ENCODE measurements at places on chromosomes 3 and 15.

- no peak for DNase-seq
Observed at GRCh38 chr3:146783446-146783845, 178.3 kb upstream of the PLSCR5 start.

DNA sequence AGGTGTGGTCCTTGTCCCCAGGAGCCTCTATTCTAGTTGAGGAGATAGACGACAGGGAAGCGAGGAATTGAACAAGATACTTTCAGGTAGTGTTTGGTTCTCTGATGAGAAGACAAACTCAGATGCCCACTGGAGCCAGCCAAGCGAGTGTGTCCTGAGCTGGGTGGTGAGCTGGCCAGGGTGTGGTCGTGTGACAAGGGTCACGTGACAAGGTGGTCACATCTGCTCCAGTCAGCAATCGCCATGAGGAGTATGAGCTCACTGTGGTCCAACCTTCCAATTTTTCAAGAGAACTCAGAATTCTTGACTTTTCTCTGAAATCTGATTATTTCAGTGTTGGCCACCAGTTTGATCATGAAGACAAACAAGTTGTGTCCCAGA lies 39.5 kb downstream of the SLC6A6 start:
- DNase-seq, result no peak

- DNase-seq, result peak; percentile 65
Observed at GRCh38 chr3:45992821-45993221, 2.8 kb downstream of the FYCO1 start.

DNA sequence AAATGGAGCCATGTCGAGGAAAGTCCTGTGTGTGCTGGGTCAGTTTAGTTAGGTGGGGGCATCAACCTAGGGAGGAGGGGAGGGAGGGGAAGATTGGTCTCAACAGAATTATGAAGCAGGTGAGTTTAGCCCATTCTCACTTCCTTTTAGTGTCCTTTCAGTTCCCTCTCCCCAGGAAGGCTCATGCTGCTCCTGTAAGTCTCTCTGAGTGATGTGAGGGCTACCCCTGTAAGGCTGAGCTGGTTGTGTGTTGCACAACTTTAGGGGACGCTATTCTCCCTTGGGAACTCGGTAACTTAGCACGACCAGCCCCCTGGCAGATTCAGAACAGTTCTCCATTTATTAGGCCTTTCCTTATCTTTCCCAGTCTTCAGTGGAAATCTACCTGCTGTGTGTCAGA lies 21.2 kb downstream of the IL5RA start:
- DNase-seq, result no peak

- no peak for DNase-seq
Observed at GRCh38 chr15:51067510-51067909, 27.2 kb downstream of the TNFAIP8L3 start.

GRCh38 chr15:69443032-69443611 lies 9.5 kb upstream of the RPLP1 start:
- DNase-seq, result no peak

GRCh38 chr3:167740961-167741587 lies 5.6 kb downstream of the SERPINI1 start:
- peak; percentile 39 for DNase-seq

GRCh38 chr15:53987480-53987879 lies 9.2 kb downstream of the UNC13C start:
- no peak for DNase-seq

DNA sequence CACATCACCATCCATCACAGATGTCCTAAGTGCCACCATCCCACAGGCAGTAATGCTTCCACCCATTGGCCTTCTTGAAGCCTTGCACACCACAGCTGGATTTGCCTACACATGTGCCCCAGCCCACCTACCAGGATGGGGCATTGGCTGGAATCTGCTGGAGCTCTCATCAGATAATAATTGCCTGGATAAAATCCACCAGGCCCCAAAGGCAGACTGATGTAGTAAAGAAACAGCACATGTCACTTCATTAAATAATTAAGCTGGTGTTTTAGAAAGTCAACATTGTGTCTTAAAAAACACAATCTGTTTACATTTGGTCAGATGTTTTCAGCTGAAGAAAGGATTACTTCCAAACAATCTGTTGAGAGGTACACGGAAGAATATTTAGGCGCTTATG lies 229.5 kb downstream of the ATP8B4 start:
- DNase-seq, result no peak

- DNase-seq, result no peak
Observed at GRCh38 chr3:194253270-194253669, 97.9 kb downstream of the CPN2 start.

DNA sequence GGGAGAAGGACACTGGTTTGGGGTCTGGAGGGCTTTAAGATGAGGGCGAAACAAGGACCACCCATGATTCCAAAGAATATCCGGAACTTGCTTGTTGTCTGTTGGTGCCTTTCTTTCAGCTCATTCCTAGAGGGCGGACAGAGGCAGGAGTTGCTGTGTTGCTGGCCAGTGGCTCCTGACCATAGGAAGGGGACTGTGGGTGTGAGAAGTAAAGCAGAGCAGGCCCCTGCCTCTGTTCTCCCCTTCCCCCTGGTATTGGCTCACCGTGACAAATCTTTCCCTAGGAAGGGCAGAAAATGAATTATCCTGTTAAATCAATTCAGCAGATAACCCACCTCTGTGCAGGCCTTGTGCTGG lies 89.1 kb downstream of the LIPC start:
- DNase-seq, result no peak

DNA sequence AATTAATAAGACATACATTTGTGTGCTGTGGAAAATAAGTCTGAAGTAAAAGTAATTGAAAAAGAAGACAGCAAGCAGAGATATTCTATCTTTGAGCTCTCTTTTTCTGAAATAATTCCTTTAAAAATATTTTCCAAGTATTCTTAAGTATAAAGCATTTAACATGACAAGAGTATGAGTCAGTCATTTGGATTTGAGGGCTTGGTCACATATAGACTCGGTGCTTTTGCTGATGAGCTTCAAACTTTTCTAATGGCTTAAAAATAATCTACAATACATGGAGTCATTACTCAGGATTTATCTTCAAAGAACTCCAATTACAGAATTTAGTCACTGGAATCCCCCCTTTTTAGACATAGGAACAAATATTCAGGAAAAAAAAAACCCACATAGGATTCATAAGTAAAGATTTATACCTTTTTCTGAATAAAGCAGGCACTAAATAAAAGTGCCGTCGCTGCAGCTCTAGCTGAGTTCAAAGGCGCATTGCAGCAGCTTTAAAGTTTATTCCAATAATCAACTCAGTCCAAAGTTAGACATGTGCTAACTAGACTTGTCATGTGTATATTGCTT lies 147.5 kb downstream of the CTNNB1 start:
- no peak for DNase-seq

- DNase-seq, result peak; percentile 44
Observed at GRCh38 chr3:15327941-15328340, 4.4 kb downstream of the SH3BP5 start.

DNA sequence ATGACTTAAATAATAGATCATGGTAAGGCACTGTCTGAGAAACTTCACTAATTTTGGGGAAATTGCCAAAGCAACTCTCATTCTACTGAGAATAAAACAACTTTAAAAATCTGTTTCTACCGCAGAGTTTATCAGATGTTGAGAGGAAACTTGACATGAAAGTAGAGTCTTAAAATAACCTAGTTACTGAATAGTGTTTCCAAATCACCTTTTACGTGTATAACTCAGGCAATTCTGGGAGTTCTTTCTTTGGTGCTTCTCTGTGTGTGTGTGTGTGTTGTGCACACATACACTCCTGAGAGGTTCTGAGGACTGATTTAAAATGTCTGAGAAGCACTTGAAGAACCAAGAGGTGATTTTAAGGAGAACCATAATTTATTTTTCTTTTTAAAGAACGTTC lies 236.6 kb downstream of the SV2B start:
- no peak for DNase-seq

DNA sequence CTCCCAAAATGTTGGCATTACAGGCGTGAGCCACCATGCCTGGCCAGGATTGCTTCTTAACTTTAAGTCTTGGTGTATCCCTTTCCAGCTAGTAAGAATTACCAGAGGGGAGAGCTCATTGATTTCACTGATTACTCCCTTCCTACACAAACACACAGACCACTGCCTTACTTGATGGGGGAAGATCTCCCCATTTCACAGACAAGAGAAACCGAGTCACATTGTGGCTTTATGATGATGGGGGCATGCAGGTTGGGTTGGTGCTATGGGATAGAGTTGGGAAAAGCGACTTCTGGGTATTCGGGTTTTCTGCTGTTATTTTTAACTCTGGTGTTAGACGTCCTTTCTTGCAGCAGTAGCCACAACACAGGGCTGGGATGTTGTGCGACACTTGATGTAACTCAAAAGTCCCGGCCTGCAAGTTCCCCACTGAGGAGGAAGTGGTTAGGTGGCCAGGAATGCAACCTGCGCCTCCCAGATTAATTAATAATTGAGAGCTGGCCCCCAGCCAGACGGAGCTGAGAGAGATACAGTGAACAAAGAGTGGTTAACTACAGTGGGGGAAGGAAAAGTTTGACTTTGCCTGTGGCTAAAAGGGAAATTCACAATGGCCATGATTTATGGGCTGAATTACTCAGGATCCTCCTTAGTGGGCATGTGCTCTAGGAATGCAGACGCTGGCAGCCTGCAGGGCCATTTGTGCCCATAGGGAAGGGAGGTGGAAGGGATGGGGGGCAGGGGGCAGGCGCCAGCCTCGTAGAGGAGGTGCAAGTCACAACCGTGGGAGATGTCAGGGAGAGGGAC lies 63.6 kb downstream of the SMAD6 start:
- DNase-seq, result peak; percentile 91

DNA sequence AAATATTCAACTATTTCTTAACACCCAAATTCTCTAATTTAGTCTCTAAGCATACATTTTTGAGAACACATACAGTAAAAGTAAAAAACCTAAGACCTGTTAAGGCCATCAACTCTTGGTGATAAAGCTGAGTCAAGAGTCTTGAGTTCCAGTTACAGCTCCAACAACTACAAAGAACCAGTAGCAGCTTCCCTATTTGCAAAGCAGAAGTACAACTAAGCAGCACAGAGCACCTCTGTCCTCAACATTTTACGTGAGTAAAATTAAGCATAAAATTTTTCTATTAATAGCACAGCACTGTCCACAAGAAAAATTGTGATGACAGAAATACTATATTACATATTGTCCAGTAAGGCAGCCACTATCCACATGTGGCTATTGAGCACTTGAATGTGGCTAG lies 4.4 kb downstream of the PCOLCE2 start:
- no peak for DNase-seq

GRCh38 chr15:88878720-88879184 lies 16.6 kb downstream of the HAPLN3 start:
- DNase-seq, result peak; percentile 57

DNA sequence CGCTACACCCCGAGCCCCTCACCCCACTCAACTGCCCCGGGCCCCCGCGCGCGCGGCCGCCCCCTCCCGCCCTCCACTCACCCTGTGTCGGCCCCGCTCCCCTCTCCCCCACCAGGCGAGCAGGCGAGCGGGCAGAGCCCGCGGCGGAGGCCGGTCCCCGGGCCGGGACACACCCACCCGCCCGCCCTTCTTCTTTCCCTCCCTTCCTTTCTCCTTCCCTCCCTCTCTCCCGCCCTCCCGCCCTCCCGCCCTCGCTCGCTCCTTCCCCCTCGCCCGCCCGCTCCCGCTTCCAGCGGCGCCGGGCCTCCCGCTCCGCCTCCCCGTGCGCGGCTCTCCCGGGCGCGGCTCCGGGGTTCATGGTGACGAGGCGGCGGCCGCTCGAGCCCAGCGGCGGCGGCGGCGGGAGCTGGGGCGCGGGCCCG lies at the start of gene CTDSPL:
Gene CTDSPL (plus strand): TSS at position 261 of the 422 bp plus-strand sequence. CDS start 320 bp downstream, outside the sequence.
- DNase-seq, result no peak

DNA sequence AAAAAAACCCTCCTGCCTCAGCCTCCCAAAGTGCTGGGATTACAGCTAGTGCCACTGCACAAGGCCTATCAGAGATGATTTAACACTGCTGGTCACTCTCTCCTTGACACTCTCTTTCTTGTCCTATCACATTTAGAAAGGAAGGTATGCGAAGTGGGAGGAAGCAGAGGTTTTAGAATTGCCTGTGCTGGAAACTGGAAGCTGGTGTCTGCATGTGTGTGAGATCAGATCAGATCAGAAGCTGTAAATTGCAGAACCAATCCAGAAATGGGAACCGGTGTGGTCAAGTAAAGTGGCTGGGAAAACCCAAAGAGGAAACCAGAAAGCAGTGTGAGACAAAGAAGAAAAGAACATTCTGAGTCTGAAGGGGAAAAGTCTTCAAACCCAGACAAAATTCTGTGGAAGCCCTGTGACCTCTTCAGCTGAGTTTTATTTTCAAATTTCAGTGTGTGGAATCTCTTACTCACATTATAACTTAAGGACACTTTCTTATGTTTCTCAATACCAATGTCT lies 2.8 kb downstream of the EFHB start:
- no peak for DNase-seq

DNA sequence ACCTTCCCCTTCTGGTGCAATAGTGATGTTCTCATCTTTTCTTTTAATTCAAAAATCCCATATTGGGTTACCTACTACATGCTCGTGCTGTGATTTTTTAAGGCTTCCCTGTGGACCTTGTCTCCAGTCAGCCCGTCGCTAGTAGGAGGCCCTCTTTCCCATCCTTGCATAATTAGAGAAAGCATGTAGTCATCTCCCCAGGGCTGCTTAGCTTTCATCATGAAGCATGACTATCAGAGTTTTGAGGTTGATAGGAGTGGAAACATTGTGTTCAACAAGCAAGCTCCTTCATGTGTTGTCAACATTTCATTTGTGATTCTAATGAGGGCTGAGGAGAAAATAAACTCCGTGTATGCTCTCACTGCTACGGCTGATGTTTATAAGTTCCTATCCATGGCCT lies 8.7 kb upstream of the LRTM1 start:
- DNase-seq, result no peak

DNA sequence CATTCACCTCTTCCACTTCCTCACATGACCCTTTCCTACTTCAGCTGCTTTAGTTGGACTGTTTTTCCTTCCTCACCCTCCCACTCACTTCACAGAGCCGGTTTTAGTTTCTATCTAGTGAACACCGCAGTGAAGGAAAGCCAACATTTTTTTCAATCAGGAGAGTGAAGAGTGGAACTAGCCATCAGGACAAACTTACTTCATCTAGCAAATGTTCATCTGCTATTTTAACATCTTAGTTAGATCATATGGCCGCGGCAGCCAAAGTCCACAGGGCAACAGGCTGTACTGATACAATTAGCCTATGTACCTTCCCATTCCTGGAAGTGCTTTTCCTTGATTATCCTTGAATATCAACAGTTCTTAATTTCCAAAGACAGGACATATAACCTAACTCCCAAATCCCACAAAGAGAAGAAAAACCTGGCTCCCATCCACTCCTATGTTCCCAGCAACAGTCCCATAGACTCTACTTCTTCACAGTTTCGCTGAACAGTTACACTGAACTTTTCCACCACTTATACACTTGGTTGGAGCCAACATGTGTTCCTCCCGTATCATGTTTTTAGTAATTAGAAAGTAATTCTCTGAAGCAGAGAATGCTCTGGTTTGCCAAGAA lies 456.2 kb upstream of the THBS1 start:
- DNase-seq, result no peak

GRCh38 chr3:21718161-21718765 lies 32.7 kb downstream of the ZNF385D start:
- DNase-seq, result peak; percentile 32

- no peak for DNase-seq
Observed at GRCh38 chr15:95590533-95591044, 739.9 kb upstream of the NR2F2 start.

GRCh38 chr3:67077656-67078055 lies 79.5 kb downstream of the KBTBD8 start:
- DNase-seq, result no peak
